ENCODE measurements at places on chromosomes 16 and 17.
A peak's percentile ranks its signal among the peaks of the same experiment; 100 is the strongest.

DNA sequence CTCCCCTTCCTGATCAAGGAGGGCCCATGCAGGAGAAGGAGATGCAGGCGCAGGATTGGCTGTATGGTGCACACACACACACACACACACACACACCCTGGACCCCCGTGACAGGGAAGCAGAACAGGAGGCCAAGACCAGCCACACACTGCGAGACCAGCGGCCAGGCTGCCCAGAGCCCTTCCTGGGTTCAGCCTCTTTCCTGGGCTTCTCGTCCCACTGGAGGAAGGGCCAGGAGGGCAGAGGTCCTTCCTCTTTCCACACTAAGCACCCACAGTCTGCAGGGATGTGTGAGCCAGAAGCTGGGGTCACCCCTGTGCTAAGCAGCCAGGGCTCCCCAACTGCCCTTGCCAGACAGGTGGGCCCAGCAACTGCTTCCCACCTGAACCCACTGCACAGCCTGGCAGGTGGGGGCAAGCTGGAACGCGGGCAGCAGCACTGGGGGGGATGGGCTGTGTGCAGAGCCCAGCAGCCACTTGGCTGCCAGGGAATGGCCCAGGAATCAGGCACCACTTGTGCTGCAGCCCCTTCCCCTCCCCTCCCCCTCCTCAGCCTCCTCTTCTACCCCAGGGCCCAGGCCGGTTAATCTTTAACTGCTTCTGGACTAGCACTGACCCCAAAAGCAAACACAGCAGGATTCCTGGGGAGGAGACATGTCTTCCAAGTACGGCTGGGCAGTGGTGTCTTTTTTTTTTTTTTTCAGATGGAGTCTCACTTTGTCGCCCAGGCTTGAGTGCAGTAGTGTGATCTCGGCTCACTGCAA lies 44.6 kb upstream of the SLC38A10 start:
- no peak for DNase-seq

GRCh38 chr17:74329378-74329777 lies 3.4 kb downstream of the KIF19 start:
- no peak for DNase-seq

DNA sequence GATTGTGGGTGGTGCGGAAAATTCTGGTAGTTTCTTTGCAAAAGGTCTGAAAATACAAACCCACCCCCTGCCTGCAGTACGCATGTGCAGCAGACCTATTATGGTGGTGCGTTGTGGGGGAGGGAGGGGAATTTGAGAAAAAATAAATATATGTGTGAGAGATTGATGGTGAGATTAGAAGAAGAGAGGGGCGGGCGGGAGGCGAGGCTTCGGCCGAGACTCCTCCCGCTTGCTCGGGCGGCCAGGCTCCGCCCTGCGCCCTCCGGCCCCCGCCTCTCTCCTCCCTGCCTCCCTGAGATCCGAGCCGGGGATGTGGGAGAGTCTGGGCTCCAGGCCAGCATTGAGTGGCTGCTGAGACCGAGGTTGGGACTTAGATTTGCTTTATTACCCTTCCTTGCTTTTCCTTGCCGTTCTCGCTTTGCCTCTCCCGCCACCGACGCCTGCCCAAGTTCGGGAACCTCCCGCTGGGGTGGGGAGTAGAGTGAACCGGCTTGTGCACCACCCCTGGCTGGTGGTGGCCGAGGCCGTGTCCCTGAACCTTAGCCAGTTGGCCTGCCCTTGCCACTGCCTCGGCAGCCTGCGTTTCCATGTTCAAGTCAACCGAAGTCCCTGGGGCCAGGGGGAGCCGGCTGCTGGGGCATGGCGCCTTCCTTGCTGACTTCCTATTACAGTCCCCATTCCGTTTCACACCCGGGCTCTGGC lies 956 bp upstream of the CHD3 start:
- peak; percentile 92 for DNase-seq

GRCh38 chr17:12395733-12396354 lies 269.8 kb upstream of the MYOCD start:
- no peak for DNase-seq

GRCh38 chr16:14456793-14457481 lies 173.1 kb downstream of the PARN start:
- no peak for DNase-seq

Data from hematopoietic multipotent progenitor cell (in vitro differentiated cells).